ENCODE measurements at places on chromosomes 12 and 14.

DNA sequence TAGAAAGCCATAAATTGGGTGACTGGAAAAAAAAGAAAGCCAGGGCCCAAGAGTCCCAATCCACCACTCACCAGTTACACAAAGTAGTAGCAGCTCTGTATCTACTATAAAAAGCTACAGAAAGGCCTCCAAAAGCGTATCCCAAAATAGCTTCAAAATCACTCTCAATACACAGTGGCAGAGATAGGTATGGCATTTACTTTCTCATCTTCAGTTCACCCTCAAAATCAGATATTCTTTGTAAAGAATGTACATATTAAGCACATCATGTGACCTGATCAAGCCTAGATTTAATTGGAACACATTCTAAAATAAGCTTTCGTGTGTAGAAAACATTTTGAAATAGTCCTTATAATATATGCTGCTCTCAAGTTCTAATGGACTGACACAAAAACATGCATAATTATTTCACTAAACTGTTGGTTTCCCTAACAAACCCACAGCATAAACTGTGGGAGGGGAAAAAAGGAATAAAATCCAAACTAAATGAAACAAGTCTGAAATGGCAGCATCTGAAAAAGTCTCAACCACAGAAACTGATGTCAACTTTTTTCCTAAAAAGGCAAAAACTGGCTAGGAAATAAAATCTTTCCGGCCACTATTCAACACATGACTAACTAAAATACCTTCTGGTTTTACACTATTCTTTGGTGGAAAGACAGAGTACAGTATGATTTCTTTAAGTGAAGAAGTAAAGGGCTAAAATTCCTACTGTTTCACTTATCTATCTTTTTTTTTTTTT lies 25.9 kb downstream of the UBE2N start:
- DNase-seq = no peak

DNA sequence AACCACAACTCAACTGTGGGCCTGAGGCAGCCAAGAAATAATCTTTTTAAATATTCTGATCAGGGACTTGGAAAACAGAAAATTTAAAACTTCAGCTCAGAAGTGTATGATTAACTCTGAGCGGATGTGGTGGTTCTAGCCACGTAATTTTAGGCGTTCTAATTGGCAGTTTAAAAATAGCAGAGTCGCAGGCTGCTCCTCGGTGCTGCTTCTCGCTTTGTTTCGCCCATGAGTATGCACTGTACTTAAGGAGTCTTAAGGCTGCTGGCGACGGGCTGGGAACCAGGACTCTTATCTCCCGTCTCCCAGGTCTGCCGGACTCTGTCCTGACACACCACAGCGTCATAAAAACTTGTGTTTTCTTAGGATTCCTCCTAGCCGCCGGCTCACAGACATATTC lies 113.4 kb upstream of the PELI2 start:
- DNase-seq = no peak

DNA sequence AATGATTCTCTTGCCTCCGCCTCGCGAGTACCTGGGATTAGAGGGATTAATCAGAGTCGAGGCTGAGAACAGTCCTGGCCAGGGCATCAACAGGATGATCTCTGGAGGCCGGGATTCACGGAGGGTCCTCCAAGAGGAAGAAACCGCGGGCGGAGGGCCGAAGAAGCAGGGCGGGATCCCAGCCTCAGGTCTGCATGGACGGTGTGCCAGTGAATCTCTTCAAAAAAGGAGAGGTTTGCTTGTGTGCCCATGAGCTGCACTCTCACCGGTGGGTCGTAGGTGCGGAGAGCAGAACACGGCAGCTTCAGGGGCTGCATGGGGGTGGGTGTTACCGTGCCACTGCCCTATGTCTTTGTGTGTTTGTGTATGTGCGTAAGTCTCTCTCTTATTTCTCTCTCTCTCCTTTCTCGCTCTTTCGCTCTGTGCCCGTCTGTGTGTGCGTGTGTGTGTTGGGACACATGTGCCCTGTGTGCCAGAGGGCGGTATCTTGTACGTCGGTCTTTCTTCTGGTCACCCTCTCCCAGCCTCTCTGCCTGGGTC lies 768.2 kb upstream of the ALG10B start:
- no peak for DNase-seq

GRCh38 chr12:32255588-32255987 lies 143.8 kb upstream of the FGD4 start:
- peak; percentile 79 for DNase-seq

DNA sequence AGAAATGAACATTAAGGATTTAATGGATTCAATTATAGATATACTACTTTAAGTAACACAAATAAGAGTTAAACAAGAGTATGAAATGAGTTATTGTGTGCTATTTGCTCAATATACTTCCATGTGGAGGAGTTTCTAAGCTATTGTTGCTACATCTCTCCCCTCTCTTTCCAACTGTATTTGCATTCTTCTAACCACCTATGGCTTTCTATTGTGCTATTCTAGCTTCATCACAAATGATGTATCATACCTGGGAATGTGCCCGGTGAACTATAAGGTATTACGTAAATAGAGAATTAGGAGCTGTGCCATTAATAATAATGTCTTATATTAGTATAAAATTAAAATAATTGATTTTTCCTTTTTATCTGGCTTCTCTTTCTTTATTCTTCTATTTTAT lies 87.1 kb upstream of the PLEKHG7 start:
- no peak for DNase-seq

GRCh38 chr14:23366426-23366921 lies 1.5 kb upstream of the EFS start:
- DNase-seq = peak; percentile 95

Measured in NCI-H524 (cell line).